NCI-H2107 (cell line): ENCODE measurements at places on chromosomes 6 and 20.
A peak's percentile ranks its signal among the peaks of the same experiment; 100 is the strongest.

- no peak for DNase-seq
Measured at GRCh38 chr20:63487116-63487764, 11.6 kb downstream of the EEF1A2 start.

DNA sequence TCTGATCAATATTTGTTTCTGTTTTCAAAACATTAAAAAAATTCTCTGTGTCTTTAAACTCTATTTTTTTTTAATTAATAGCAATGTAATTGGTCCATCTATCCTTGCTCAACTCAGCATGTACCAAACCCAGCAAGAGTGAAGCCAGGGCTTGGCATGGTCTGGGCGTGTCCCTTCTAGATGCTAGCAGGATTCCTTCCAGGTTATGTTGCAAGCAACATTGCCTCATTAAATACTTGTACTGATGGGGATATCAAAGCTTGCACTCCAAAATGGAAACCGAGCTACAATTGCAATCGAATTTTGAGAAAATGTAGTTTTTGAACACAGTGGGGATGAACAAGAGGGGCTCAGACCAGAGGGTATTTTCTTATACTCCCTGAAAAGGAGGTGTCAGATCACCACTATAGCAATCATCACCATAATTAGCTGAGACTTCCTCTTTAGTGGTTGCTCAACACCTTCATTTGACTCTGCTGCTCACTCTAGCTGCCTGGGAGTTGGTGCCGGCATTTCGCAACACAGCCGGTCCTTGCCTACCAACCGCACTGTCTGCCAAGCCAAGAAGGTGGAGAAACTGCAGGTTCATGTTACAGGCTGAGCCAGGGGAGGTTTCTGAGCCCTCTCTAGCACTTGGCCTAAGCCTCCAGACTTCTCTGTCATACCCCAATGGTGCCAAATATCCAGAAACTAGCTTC is 67.8 kb upstream of the RALGAPA2 start:
- peak; percentile 67 for DNase-seq

- DNase-seq = no peak
Measured at GRCh38 chr20:63178889-63179686, 36.8 kb downstream of the YTHDF1 start.

GRCh38 chr6:16486661-16487060 is 248.3 kb downstream of the GMPR start:
- no peak for DNase-seq
